ENCODE measurements at places on chromosomes 3 and 15.

GRCh38 chr3:106014518-106014917 is 145.7 kb upstream of the CBLB start:
- no peak for DNase-seq

GRCh38 chr3:149967086-149967685 is 3.5 kb downstream of the PFN2 start:
- DNase-seq: no peak

GRCh38 chr15:90915808-90916440 is 12.8 kb downstream of the MAN2A2 start:
- no peak for DNase-seq

DNA sequence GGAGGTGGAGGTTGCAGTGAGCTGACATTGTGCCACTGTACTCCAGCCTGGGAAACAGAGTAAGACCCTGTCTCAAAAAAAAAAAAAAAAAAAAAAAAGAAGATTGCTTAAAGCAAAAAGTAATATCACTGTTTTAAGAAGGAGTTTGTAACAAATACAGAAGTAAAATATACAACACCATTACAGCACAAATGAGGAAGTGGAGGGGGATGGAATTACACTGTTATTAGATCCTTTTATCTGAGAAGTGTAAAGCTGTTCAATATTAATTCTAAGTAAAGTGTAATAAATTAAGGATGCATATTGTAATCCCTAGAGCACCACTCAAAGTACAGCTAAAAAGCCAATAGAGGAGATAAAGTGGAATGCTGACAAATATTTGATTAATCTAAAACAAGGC is 47.0 kb upstream of the SNRPA1 start:
- DNase-seq: no peak

GRCh38 chr3:36729204-36730056 is 34.9 kb downstream of the DCLK3 start:
- no peak for DNase-seq

DNA sequence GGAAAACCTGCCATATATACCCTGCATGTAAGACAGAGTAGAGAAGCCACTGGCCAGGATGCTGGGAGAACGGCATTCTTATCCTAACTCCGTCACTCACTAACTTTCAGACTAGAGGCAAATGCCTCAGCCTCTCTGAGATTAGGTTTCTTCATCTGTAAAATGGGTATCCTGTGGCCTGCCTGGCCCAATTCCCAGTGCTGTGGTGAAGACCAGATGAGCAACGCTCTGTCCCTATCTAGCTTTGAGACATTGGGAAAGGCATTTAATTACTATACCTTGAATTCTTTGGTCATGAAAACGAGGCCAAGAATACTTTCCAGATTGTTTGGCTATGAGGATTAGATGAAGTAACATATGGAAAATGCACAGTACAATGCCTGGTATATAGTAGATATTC is 35.9 kb downstream of the CEMIP start:
- no peak for DNase-seq

DNA sequence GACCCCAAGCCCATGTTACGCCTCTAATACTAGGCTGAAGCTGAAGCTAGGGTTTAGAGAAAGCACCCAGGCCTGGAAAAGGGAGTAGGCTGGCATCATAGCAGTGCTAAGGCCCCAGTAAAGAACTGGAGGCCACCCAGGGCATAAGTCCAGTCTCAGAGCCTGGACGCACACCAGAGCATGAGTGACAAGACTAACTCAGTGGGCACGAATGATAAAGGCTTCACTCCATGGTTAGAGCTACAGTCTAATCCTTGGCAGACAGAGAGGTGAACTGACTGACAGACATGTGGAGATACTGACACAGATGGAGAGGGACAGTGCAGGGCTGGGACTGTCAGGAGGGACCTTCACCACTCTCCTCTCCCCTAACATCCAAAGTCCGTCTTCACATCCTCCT is 139.8 kb downstream of the KCNMB2 start:
- DNase-seq: no peak

DNA sequence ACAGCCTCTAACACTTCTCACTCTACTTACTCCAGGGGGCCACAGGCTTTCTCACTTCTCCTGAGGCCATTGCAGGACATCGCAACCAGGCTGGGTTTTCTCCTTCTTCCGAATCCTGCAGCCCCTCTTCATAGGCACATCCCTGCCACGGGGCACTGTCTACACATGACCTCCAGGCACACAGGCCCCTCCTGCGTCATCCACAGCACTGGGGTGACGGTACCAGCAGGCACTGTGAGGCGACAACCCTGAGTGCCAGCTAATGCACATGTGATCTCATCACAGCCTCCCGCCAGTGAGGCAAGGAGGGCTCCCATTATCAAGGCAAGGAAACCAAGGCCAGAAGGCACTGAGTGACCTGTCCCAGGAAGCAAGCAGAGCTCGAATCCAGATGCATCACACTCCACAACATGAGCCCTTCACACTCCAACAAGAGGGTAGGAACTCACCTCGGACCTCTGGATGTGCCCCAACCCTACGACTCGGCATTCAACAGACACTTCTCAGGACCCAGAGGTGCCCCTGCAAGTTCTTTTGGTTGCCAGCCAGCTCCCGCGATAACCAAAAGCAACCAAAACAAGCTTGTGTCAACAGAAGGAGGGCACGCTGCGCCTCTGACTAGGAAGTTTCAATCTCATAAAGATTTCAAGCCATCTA is 16.7 kb downstream of the FAM174B start:
- no peak for DNase-seq

DNA sequence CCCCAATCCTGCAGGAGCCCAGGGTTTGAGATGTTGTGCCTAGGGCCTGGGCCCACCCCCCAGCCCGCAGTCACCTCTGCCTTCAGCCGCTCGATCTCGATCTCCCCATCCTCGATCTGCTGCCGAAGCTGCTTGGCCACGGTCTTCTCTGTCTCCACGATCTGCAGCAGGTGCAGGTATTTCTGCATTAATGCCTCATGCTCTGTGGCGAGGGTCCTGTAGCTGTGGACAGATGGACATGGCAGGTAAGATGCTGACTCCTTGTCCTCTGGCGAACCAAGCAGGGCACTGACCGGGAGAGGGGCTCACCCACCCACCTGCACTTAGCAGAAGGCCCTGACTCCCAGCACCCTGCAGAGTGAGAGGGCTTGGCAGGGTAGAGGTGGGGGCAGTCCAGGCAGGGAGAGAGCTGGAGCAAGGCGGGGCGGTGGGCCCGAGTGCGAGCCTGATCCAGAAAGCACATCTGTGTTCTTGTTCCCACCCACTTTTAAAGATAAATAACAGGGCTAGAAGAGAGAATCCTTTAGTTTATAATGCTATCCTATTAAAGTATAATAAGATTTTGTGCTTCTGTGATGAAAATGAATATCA is 32.2 kb downstream of the RASGRF1 start:
- no peak for DNase-seq

DNA sequence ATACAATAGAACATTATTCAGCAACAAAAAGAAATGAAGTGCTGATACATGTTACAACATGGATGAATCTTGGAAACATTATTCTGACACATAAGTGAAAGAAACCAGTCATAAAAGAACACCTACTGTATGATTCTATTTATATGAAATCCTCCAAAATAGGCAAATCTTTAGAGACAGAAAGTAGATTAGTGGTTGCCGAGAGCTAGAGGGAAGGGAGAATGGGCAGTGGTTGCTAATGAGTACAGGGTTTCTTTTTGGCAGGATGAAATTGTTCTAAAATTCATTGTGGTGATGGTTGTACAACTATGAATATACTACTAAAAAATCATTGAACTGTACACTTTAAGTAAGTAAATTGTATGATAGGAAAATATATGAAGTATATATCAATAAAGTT is 6.3 kb upstream of the LRRC58 start:
- no peak for DNase-seq

GRCh38 chr3:150249779-150250470 is 158.2 kb upstream of the TSC22D2 start:
- DNase-seq: no peak

GRCh38 chr3:137349557-137350348 is 392.0 kb downstream of the IL20RB start:
- no peak for DNase-seq

DNA sequence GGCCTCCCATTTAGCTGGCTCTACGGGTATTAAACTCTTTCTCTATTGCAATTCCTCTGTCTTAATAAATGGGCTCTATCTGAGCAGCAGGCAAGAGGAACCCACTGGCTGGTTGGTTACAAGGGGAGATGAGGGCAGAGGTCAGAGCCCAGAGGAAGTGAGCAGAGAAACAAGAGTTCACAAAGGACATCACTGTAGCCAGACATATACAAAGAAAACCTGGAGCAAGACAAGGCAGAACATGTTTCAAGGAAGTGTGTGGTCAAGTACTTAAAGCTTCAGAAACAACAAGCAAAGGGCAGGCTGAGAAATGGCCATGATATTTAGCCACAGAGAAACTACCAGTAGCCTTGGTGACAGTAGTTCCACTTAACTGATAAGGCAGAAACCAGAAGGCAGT is 24.3 kb downstream of the SUSD5 start:
- DNase-seq: no peak

DNA sequence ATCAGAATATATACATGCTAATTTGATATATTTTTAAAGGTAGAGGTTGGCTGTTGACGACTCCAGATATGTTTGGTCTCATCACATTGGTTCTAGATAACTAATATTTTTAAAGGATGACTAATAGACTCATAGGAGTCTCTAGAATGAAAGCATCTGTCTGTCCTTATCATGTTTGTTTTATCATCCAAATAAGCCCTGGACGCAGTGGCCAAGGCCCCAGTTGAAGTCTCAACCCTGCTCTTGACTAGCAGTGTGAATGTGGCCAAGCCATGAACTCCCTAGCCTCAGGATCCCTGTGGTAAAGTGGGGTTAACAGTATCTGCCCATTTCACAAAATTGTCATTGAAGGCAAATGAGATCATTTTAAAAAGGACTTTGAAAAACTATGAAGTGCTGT is 53.6 kb downstream of the ABHD2 start:
- DNase-seq: no peak

GRCh38 chr15:69931156-69931555 is 166.6 kb downstream of the TLE3 start:
- no peak for DNase-seq

DNA sequence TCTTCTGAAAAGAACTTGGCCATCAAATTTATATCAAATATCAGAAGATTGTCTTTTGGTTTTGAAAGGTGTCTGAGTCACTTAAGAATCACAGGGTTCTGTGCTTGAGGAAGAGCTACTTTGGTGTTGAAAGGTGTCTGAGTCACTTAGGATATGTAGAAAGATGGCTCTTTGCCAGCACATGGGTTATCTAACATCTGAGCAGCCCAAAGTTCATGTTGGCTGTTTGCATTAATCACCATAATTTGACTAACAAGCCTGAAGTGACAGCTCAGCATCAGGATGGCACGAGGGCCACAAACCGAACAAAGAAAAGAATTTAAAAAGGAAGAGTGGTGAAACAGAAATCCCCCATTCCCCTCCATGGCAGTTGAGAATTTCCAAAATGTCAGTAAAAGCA is 190.5 kb upstream of the CMC1 start:
- DNase-seq: no peak

Measured in stimulated activated CD8-positive, alpha-beta memory T cell treated with anti-CD3 and anti-CD28 coated beads, Interleukin-4, amount 100 ng/mL, for 1 hour (primary cell).